A549 treated with dexamethasone at 1 μM for 4 hours (cell line): ENCODE measurements at places on chromosomes 4 and X. TPM values are rescaled to one million over a fixed set of nuclear protein-coding genes. Genes with fewer than 3 reads are reported as not detected.

MAGEC2 gene
- not detected in 5 replicates for total RNA-seq

CHRNA9 gene
- total RNA-seq: 0.90 to 1.7 TPM (median 1.3 TPM) in 5 replicates

NUDT6 gene
- total RNA-seq: 6.1 to 8.1 TPM (median 6.6 TPM) in 5 replicates

GRPR gene
- not detected in 5 replicates for total RNA-seq

HSFX2 gene
- 0.08 to 0.38 TPM (median 0.19 TPM) in 3 of 5 replicates, not detected in the others for total RNA-seq

FOXP3 gene
- total RNA-seq: 0.06 to 0.15 TPM (median 0.13 TPM) in 5 replicates

CXCL6 gene
- total RNA-seq: not detected in 5 replicates

CCDC160 gene
- total RNA-seq: 0.07 TPM in 2 of 5 replicates, not detected in the others

RHOXF2 gene
- not detected in 5 replicates for total RNA-seq

HTATSF1 gene
- 52.7 to 68.0 TPM (median 63.5 TPM) in 5 replicates for total RNA-seq

TGIF2LX gene
- not detected in 5 replicates for total RNA-seq
